ENCODE measurements at places on chromosomes 11 and 22.

DNA sequence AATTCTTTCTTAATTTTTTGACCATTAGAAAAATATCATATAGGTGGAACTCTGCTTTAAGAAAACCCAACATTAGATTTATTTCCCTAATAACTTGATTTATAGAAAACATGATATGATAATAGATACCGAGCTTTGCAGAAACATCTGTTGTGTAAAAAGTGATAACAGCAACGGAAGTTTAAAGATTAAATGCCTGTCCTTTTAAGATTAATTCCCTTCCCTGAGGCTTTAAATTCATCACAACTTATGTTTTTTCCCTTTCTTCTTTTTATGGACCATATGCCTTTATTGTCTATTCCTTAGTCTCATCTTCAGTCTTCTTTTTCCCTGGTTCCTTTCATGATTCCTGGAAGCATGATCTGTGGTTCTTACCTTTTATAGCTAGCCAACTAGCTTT is 1.9 kb downstream of the USP47 start:
- no peak for DNase-seq

DNA sequence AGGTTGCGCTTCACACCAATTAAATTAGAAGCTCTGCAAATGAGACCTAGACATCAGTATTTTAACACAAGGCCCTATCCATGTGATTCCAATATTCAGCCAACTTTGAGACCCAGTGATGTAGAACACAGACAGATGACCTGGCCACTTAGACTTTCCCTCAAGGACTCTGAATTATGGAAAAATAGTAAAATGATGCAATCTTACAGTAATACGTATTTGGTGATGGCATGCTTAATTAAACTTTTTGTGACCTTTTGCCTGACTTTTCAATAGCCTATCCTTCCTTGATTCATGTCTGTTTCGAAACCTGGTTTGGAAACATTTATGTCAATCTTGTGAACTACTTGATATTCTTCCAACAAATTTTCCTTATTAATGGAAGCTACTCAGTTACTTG is 521.2 kb downstream of the KCNA4 start:
- no peak for DNase-seq

GRCh38 chr22:30947816-30948454 is 20.6 kb downstream of the MORC2 start:
- peak; percentile 13 for DNase-seq

GRCh38 chr22:29663180-29663821 is 56.5 kb upstream of the CABP7 start:
- no peak for DNase-seq

- no peak for DNase-seq
Measured at GRCh38 chr11:122741613-122742300, 86.2 kb downstream of the UBASH3B start.

GRCh38 chr11:70423523-70424505 is 25.5 kb downstream of the CTTN start:
- DNase-seq = no peak

GRCh38 chr22:25130462-25130861 is 69.2 kb upstream of the CRYBB3 start:
- no peak for DNase-seq

GRCh38 chr11:117875382-117876058 is 938 bp downstream of the FXYD6 start:
- DNase-seq = peak; percentile 29

DNA sequence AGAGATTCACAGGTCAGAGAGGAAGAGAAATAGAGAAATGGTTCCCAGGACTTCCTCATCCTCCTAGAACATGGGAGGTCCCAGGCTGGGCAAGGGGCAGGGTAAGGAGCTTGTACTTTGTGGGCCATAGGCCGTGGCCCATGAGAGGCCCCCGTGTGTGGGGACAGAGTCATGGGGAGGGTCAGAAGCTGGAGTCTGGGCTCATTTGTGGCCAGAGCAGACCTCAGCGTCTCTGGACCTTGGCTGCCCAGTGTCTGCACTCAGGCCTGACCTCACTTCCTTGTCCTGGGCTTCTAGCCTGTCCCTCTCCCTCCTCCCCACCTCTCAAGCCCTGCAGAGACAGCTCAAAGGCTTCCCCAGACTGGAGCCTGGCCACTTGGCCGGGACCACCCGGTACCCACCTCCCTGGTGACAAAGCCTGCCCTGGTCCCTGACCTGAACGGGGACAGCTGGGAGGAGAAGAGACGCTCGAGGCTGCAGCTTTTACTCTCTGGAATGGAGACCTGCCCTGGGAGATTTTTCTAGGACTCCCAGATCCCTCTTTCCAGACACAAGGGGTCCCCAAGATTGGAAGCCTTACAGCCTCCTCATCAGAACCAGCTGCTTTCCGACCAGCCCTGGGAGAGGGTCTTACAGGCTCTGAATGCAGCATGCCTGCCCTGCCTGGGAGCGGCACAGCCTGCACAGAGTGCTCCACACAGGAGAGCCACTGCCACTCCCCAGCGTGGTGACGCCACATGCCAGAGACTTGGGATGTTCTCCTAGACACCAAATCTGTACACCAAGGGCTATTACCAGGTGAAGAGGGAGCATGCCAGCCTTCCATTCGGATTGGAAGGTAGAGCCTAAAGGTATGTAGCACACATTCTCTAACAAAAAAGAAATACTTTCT is 569.0 kb upstream of the B3GAT1 start:
- DNase-seq = no peak

DNA sequence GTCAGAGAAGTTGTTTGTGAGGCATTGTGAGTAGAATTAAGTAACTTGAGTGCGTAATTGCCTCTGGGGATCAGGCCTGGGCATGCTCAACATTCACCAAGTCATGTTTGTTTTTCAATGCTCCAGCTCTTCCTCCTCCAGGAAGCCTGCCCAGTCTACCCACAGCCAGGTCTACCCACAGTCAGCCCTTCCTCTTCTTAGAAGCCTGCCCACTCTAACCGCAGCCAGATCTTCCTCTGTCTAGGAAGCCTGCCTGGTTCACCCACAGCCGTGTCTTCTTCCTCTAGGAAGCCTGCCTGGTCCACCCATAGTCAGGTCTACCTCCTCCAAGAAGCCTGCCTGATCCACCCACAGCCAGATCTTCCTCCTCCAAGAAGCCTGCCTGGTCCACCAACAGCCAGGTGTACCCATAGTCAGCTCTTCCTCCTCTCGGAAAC is 25.0 kb downstream of the LRP5 start:
- peak; percentile 9 for DNase-seq

GRCh38 chr22:50216684-50217520 is 16.1 kb downstream of the SELENOO start:
- no peak for DNase-seq

DNA sequence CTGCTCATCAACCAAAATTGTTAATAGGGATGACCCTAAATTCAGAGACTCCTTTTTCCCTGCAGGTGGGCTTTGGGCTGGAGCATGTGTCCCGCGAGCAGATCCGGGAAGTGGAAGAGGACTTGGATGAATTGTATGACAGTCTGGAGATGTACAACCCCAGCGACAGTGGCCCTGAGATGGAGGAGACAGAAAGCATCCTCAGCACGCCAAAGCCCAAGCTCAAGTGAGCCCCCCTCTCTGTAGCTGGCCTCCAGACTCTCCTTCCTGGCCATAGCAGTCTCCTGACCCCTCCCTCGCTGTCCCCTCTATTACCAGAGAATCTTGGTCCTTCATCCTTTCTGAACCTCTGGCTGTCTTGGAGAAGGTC is 47.9 kb upstream of the RAB1B start:
- DNase-seq = no peak

DNA sequence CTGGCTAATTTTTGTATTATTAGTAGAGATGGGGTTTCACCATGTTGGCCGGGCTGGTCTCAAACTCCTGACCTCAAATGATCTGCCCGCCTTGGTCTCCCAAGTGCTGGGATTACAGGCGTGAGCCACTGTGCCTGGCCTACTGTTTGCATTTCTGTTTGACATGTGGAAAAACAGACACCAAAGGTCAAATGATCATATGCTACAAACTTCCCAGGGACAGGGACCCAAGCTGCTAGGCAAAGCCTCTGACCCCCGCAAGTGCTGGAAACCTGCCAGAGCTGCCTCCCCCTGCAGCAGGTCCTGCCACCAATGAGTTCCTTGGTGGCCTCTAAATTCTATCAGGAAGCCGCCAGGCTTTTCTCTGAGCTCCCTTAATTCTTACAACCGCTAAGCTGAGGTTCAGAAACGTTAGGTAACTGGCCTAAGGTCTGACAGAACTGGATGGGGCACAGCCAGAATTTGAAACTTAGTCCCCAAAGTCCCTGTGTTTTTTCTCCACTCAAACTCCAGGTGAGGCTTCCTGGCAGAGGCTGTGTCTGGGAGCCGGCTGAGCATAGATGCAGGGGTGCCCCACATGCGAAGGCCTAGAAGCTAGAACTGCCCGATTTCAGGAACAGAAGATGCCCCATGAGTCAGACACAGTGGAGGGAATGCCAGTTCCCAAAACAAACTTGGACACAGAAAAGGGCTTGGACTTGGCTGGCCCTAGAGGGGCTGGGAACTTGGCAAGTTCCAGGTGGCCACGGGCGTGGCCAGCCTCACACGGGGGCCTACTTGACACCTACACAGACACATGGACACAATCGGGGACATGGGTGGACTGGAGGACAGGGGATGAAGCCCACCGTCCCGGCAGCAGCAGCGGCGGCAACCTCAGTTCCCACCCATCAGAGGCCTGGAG is 7.4 kb downstream of the CSNK1E start:
- DNase-seq = no peak

- no peak for DNase-seq
Measured at GRCh38 chr22:24465566-24465965, 29.6 kb upstream of the UPB1 start.

- no peak for DNase-seq
Measured at GRCh38 chr11:57772562-57772961, 11.0 kb downstream of the CTNND1 start.

DNA sequence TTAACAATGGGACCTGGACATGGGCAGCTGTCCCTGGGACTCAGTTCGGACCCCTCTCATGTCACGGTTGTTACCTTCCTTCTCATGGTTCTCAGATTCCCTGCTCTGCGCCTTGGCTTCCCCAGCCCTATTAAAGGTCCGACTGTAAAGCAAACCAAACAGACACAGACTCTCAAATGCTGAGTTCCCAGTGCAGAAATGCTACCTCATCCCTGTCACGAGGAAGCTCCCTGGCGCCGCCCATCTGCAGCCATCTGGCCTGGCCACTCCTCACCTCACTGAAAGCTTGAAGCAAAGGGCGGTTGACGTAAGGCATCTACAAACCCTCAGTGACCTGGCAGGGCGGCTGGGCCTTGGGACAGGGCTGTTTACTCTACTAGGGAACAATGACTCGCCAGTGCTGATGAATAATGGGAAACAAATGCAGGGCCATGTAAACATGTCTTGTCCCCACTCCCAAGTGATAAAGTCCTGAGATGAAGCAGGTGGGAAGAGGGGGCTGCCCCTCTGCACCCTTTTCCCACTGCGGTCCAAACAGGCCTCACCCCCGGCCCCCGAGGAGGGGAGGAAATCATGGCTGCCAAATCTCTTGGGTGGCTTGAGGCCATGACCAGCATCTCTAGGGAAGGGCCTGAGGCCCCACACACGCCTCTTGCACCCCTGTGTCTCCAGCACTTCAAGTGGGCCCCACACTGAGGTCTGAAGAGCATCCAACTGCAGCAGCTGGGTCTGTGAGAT is 49.3 kb downstream of the SCUBE1 start:
- peak; percentile 49 for DNase-seq

DNA sequence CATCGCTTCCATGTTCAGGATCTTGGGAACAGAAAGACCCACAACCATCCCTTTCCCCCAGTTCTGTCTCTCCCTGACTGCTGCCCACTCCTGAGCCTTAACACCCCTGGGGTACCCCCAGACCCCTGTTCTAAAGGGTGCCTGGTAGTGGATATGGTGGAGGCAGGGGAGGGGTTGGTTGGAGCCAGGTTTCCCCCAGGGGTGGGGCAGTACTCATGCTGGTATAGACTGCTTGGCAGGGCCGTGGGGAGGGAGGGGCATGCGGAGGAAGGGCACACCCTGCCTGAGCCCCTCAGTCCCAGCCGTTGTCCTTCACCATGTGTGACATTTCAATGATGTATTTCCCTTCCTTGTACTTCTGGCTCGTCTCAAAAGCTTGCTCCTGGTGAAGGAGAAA is 4.0 kb downstream of the YPEL4 start:
- no peak for DNase-seq

- no peak for DNase-seq
Measured at GRCh38 chr11:8634498-8634897, 40.5 kb upstream of the STK33 start.

- no peak for DNase-seq
Measured at GRCh38 chr11:75421902-75422247, 11.1 kb downstream of the KLHL35 start.

DNA sequence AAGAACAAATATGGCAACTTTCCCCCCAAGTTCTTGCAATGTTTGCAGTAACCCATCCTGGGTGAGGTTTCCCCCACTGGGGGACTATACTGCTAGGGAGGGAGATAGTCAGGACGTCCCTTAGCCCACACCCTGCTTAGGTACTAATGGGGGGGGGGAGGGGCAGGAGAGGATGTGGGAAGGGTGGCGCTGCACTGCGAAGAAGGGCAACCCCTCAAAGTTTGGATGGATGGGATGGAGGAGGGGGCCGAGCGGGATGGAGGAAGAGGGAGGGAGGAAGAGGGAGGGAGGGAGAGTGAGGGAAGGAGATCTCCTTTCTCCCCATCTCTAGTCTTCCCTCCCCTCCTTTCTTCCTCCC is 100.6 kb upstream of the HSD17B12 start:
- no peak for DNase-seq

- DNase-seq = no peak
Measured at GRCh38 chr11:36122671-36123070, 166.6 kb downstream of the COMMD9 start.

- DNase-seq = no peak
Measured at GRCh38 chr22:24985826-24986214, 33.3 kb downstream of the KIAA1671 start.

- no peak for DNase-seq
Measured at GRCh38 chr11:71151561-71151960, 100.8 kb downstream of the SHANK2 start.

DNA sequence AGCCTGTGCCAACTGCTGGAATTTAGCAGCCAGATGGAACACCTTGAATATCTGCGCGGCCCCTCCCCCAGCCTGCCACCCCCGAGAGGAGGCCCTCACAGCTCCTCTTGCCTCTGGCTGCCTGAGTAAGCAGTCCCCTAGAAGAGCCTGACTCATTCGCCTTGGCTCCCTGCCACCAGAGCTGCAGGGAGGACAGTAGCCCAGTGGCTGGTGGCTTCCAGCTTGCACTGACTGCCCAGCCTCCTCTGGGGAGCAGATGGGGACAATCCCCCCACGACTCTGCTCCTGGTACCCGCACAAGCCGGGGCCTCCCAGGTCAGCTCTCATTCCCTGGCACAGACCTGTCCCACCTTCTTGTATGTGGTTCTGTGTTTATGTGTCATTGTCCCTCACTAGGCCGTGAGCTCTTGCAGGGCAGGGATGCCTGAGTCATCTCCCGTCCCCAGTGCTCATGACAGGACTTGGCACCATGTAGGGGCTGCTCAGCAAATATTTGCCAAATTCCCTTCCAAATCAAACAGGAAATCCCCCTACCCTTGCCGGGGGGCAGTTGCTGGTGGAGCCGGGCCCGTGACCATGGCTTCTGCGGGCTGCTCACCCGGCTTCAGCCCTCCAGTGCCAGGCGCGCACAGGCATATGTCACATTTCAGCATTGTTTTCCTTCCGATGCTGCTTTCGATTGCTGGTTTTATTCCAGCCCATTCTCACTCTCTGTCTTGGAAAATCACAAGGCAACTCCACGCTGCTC is 43.6 kb downstream of the CACNG2 start:
- DNase-seq = no peak

Data from NCI-H510A treated with DMSO at 0.1 percent for 48 hours (cell line).